ENCODE measurements at places on chromosomes 2 and 18.

DNA sequence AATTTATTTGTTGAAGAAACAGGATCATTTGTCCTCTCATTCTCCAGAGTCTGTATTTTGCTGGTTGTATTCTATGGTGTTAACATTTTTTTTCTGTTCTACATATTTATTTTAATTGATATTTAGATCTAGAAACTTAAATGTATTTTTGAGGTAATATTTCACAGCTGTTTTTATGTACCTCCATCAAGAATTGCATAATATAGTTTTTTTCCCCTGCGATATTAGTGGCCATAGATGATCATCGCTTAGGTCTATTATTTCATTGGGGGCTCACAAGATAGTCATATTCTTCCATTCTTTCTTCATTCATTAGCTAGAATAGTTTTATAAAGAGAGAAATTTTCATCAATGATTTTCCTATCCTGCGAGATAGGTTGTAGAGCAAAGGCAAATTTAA is 89.3 kb downstream of the PARD3B start:
- no peaks in the 10 kb centered on the region for H3K4me1 ChIP-seq
- no peaks in the 10 kb centered on the region for H3K36me3 ChIP-seq
- no peak overlapping the region for H3K4me3 ChIP-seq
- no peak for DNase-seq
- no peak overlapping the region for H3K27ac ChIP-seq
- H3K27me3 ChIP-seq, result no peaks in the 10 kb centered on the region

DNA sequence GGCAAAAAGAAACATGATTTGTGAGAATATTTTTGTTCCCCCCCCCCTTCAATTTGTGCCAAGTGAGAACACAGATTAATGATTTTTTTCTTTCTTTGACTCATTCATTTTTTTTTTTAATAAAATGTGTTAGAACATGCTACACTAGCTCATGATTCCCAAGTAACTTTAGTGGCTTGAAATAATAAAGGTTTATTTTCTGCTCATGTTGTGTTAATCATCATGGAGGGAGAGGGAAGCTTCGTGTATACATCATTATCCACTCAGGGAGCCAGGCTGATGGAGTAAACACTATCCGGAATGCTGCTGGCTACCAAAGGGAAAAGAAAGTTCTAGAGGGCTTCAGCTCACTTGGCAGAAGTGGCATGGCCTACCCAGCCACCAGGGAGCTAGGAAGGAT is 40.6 kb downstream of the PHLPP1 start:
- no peak overlapping the region for H3K27ac ChIP-seq
- H3K27me3 ChIP-seq, result no peaks in the 10 kb centered on the region
- no peak for DNase-seq
- H3K4me3 ChIP-seq, result no peak overlapping the region

GRCh38 chr2:134446383-134447017 is 192.6 kb downstream of the MGAT5 start:
- H3K4me3 ChIP-seq, result no peak overlapping the region
- no peak for DNase-seq
- no peaks in the 10 kb centered on the region for H3K27me3 ChIP-seq
- peaks cover 38% of the 10 kb centered on the region for H3K4me1 ChIP-seq
- H3K27ac ChIP-seq, result no peak overlapping the region

- no peaks in the 10 kb centered on the region for H3K36me3 ChIP-seq
- peak overlapping the region; percentile 96 for H3K27ac ChIP-seq
- peaks cover 44% of the 10 kb centered on the region for H3K27me3 ChIP-seq
- peaks cover 31% of the 10 kb centered on the region for H3K4me1 ChIP-seq
- peak overlapping the region; percentile 97 for H3K4me3 ChIP-seq
Measured at GRCh38 chr2:158967731-158968395, 577 bp upstream of the TANC1 start.

GRCh38 chr2:231998046-231998445 is 36.5 kb downstream of the DIS3L2 start:
- H3K4me1 ChIP-seq, result peaks cover 39% of the 10 kb centered on the region
- no peak overlapping the region for H3K27ac ChIP-seq
- no peaks in the 10 kb centered on the region for H3K36me3 ChIP-seq
- no peak for DNase-seq

- no peaks in the 10 kb centered on the region for H3K27me3 ChIP-seq
- no peak for DNase-seq
- peaks cover 55% of the 10 kb centered on the region for H3K4me1 ChIP-seq
- no peak overlapping the region for H3K4me3 ChIP-seq
- no peak overlapping the region for H3K27ac ChIP-seq
Measured at GRCh38 chr18:55439056-55439455, 148.9 kb downstream of the TCF4 start.

GRCh38 chr2:239720361-239721360 is 304.5 kb downstream of the NDUFA10 start:
- H3K27ac ChIP-seq, result no peak overlapping the region
- H3K27me3 ChIP-seq, result no peaks in the 10 kb centered on the region
- no peak overlapping the region for H3K4me3 ChIP-seq

DNA sequence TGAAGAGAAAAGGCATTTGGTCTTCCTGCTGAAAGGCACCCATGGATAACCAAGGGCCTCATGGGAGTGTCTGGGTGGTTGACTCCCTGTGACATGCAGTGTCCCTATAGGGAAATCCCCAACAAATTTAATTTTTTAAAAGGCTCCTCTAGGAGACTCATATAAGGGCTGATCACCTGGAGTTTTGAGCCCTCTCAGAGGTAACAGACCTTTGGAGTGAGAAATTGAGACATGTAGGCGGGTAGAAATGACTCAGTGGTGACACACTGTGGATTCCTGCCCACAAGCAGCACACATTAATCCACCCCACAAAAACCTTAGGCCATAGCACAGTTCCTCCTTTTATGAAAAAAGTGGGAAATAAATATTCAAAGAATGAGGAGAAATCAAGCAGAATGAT is 557.0 kb upstream of the CNTNAP5 start:
- no peak overlapping the region for H3K4me3 ChIP-seq
- H3K36me3 ChIP-seq, result no peaks in the 10 kb centered on the region
- H3K27ac ChIP-seq, result no peak overlapping the region
- no peaks in the 10 kb centered on the region for H3K4me1 ChIP-seq
- no peak for DNase-seq
- no peaks in the 10 kb centered on the region for H3K27me3 ChIP-seq

- peaks cover 8% of the 10 kb centered on the region for H3K4me1 ChIP-seq
- H3K4me3 ChIP-seq, result no peak overlapping the region
- H3K27ac ChIP-seq, result peak overlapping the region; percentile 66
- no peaks in the 10 kb centered on the region for H3K36me3 ChIP-seq
- DNase-seq, result no peak
Measured at GRCh38 chr18:55869556-55870501, 281.8 kb upstream of the TCF4 start.

DNA sequence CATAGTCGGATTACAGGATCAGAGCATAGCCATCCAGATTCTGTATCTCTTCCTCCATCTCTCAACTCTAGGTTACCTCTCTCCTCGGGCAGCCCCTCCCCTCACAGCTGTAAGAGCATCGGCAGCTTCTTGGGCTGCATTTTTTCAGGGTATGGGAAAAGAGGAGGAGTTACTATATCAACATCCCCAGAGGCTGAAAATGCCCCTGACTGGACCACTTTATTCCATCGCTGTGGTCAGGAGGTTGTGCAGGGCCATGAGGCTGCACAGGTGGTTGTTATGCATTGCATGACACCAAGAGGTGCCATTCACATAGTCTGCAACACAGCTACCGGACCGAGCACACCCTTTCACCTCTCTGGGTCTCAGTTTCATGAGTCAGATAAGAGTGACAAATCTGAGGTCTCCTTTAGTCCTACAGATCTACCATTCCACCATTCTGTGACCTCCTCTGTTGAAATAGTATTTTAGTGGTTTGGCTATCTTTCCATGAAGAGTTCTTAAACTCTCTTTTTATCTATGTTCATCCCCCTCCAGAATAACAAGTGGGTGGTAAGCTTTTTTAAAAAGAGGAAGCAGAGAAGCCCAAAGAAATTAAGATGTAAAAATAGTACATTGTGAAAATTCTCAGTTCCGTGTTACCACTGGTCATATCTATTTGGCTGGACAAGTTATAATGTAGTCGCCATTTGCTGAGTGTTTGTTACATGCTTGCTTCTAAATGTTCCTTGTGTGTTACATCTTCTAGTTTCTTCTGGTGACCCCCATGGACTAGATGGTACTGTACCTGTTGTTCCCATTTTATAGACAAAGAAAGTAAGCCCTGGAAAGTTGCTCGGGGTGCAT is 56.6 kb upstream of the SLC1A4 start:
- H3K4me3 ChIP-seq, result no peak overlapping the region
- no peak overlapping the region for H3K27ac ChIP-seq
- H3K36me3 ChIP-seq, result no peaks in the 10 kb centered on the region
- H3K4me1 ChIP-seq, result no peaks in the 10 kb centered on the region
- no peak for DNase-seq
- H3K27me3 ChIP-seq, result no peaks in the 10 kb centered on the region

- H3K4me1 ChIP-seq, result peaks cover 27% of the 10 kb centered on the region
- H3K36me3 ChIP-seq, result no peaks in the 10 kb centered on the region
- no peak for DNase-seq
Measured at GRCh38 chr2:18976168-18976961, 382.1 kb downstream of the OSR1 start.

DNA sequence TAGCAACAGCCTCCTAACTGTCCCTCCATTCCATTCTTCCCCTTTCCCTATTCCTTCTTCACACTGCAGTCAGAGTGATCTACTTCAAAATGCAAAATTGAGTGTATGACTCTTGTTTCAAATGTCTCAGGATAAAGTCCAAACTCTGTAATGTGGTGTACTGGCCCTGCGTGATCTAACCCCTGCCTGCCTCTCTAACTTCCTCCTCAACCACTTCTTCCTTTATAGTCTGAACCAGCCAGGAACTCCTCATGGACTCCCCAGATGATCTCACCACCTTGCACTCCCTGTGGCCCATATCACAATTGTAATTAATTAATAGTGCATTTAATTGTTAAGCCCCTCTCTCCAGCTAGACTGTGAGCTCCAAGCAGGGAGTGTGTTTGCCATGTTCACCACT is 3.1 kb upstream of the B3GNT2 start:
- H3K36me3 ChIP-seq, result no peaks in the 10 kb centered on the region
- H3K27ac ChIP-seq, result no peak overlapping the region
- H3K4me1 ChIP-seq, result peaks cover 18% of the 10 kb centered on the region
- no peak overlapping the region for H3K4me3 ChIP-seq
- no peak for DNase-seq

GRCh38 chr2:45769854-45770576 is 118.5 kb downstream of the PRKCE start:
- no peak for DNase-seq
- no peaks in the 10 kb centered on the region for H3K27me3 ChIP-seq
- H3K4me3 ChIP-seq, result no peak overlapping the region
- peaks cover 32% of the 10 kb centered on the region for H3K4me1 ChIP-seq

DNA sequence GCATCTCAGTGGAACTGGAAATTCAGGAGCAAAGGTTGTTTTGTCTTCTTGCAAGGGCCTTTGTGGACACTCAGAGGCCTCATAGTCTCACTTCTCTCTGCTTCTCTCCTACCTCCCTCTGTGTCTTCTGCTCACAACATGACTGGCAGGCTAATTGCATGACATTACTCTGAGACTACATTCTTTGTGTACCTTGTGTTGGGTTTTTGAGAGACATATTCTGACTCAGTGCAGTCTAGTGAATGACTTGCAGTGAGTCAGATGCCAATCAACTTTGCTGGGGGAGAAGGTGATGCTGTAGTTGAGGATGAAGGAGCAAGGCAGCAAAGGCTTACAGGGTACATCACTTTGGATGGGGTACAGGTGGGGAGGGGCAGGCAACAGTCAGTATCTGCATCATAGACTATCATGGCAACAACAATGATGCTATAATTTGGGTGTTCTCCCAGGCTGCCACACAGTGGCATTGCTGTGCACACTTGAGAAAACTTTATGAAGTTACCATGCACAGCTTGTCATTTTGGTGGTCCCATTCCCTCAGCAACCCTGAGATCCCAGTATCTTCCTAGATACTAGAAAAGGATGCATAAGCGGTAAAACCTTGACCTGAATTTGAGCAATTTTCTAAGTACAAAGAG is 69.3 kb upstream of the SLC16A14 start:
- H3K36me3 ChIP-seq, result no peaks in the 10 kb centered on the region
- no peak overlapping the region for H3K27ac ChIP-seq

DNA sequence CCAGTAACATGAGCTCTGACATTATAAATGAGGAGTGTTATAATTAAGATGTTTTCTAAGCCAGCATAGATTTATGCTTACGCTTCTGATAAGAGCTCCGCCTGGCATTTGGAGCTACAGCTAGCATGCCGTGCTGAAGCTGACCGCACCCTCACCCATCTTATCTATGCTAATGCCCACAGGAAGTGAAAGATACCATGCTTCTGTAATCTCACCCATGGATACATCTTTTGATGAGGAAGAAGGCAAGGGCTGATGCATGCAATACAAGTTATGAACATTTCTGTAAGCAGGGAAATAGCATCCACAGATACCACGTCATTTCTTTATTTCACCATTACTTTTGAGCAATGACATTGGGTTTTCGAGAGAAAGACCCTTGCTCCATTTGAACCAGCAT is 82.3 kb downstream of the ARL4C start:
- no peak overlapping the region for H3K4me3 ChIP-seq

DNA sequence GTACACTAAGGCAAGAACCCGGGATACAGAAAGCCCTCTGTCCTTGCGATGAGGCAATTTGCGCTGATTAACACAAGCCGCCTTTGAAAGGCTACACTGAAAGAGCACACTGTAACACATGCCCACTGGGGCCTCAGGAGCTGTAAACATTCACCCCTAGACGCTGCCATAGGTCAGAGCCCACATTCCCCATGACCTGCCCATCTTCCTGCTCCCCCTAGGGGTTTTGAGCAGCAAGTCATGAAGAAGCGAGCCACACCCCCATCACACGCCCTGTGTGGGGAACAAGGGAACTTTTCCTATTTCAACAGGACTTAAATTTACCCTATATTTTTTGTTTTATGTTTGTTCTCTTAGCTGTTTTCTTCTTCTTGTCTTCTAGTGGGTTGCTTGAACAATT is 47.8 kb upstream of the SLC4A10 start:
- no peaks in the 10 kb centered on the region for H3K4me1 ChIP-seq
- no peak overlapping the region for H3K27ac ChIP-seq
- no peaks in the 10 kb centered on the region for H3K27me3 ChIP-seq
- H3K4me3 ChIP-seq, result no peak overlapping the region
- no peak for DNase-seq

- DNase-seq, result no peak
- no peak overlapping the region for H3K4me3 ChIP-seq
- H3K27ac ChIP-seq, result no peak overlapping the region
- no peaks in the 10 kb centered on the region for H3K27me3 ChIP-seq
- H3K4me1 ChIP-seq, result no peaks in the 10 kb centered on the region
- H3K36me3 ChIP-seq, result no peaks in the 10 kb centered on the region
Measured at GRCh38 chr2:30272761-30273573, 41.6 kb downstream of the LBH start.

DNA sequence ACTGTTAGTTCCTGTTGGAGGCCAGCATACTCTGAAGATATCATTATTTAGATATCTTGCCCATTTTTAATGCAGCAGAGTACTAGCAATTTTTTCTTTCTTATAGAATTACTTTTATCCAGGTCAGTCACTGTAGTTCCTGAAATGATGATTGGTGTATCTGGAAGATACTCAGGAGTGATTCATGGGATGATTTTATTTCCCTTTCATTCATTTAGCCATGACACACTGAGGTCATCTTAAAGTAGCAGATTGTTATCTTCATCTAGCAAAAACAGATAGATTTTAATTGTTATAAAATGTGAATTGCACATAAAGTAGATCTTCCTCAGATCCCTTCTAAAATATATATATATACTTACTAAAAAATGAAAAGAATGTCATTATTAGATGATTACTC is 109.1 kb downstream of the PIK3C3 start:
- H3K4me1 ChIP-seq, result no peaks in the 10 kb centered on the region
- no peak overlapping the region for H3K4me3 ChIP-seq
- no peak overlapping the region for H3K27ac ChIP-seq
- DNase-seq, result no peak
- H3K36me3 ChIP-seq, result peaks cover 13% of the 10 kb centered on the region

- H3K4me1 ChIP-seq, result no peaks in the 10 kb centered on the region
- H3K27me3 ChIP-seq, result no peaks in the 10 kb centered on the region
- H3K36me3 ChIP-seq, result no peaks in the 10 kb centered on the region
- H3K4me3 ChIP-seq, result no peak overlapping the region
Measured at GRCh38 chr18:79227621-79228020, 158.4 kb downstream of the ATP9B start.

Measured in heart right ventricle (tissue), 16 donors.